ENCODE measurements at places on chromosomes 7 and 10. TPM values are rescaled to one million over a fixed set of nuclear protein-coding genes. Genes with fewer than 3 reads are reported as not detected.
A peak's percentile ranks its signal among the peaks of the same experiment; 100 is the strongest.

Gene ADAP1
- total RNA-seq = 139 TPM

- H3K36me3 ChIP-seq = no peaks in the 10 kb centered on the region
- DNase-seq = no peak
- H3K4me3 ChIP-seq = no peak overlapping the region
- peak overlapping the region; percentile 85 for H3K27ac ChIP-seq
- peaks cover 10% of the 10 kb centered on the region for H3K4me1 ChIP-seq
- H3K27me3 ChIP-seq = no peaks in the 10 kb centered on the region
These were observed 1.8 kb downstream of the IMPDH1 start for GRCh38 chr7:128407751-128408708.

DNA sequence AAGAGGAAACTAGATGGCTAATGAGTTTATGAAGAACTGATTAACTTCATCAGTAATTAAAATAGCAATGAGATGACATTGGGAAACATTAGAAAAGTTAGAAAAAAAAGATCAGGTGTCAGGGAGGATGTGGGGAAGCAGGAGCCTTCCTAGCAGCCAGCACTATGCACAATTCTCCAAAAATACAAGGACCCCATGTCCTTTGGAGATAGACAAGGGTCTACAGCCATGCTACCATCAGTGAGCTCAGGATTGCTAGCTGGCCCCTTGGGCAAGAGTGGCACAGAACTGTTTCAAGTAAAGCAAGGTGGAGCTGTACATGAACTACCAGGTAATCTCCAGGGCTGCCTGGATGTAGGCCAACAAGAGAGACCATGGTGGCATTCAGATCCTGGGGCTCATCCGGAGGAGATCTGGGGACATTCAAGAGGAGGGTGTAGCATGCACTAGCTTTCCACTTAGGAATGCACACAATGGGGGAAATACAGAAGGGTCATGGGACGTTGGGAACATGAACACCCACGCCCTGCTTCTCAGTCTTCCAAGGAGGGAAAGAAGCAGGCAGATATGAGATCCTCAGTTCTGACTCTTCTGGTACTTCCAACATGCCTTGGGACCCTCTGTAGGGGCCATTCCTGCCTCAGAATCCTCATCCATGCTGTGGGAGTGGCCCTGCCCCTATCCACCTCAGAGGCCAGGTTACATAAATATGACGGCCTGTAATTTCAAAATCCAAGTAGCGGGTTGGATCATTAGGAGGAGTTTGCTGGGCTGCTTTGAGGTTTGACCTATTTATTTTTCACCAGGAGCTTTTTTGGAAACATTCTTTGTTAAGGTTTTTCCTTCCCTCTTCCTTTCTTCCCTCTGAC, 82.2 kb upstream of the HABP2 start:
- H3K4me1 ChIP-seq = no peaks in the 10 kb centered on the region
- H3K36me3 ChIP-seq = no peaks in the 10 kb centered on the region
- H3K4me3 ChIP-seq = no peak overlapping the region
- H3K27me3 ChIP-seq = no peaks in the 10 kb centered on the region

Gene NODAL
- total RNA-seq = not detected

DNA sequence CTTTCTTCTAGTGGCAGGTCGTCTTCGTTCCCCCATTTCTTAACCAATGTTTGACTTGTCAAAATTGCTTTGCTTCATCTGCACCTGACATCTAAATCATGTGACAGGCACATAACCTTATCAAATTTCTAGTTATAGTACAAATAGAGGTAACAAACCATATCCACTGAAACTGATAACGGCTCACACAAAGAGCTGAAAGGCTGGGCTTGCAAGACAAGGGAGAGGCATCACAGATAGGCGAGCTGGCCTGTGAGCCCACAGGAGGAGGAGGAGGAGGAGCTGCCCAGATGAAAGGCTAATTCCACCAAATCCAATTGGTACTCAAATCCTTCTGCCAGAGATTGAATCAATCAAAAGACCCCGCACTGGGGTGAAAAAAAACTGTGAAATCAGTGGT, 80.2 kb upstream of the NEBL start:
- H3K4me3 ChIP-seq = no peak overlapping the region
- no peaks in the 10 kb centered on the region for H3K27me3 ChIP-seq
- H3K4me1 ChIP-seq = no peaks in the 10 kb centered on the region

DNA sequence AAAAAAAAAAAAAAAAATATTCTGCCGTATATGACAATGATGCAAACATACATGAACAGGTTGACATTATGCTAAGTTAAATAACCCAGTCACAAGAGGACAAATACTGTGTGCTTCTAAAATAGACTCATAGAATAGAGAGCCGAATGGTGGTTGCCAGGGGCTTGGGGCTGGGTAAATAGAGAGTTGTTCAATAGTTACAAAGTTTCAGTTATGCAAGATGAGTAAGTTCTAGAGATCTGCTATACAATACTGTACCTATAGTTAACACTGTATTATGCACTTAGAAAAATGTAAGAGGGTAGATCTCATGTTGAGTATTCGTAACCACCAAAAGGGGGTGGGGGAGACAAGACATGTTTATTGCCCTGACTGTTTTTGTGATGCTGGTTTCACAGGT, 77.1 kb upstream of the GNAI1 start:
- no peaks in the 10 kb centered on the region for H3K27me3 ChIP-seq
- H3K4me1 ChIP-seq = no peaks in the 10 kb centered on the region
- no peak overlapping the region for H3K27ac ChIP-seq
- DNase-seq = no peak

- no peak overlapping the region for H3K4me3 ChIP-seq
- H3K36me3 ChIP-seq = no peaks in the 10 kb centered on the region
- H3K27ac ChIP-seq = no peak overlapping the region
These were observed 91.9 kb upstream of the MKI67 start for GRCh38 chr10:128218161-128218560.

- peak overlapping the region; percentile 63 for H3K4me3 ChIP-seq
- no peaks in the 10 kb centered on the region for H3K27me3 ChIP-seq
- H3K4me1 ChIP-seq = no peaks in the 10 kb centered on the region
- no peak for DNase-seq
- H3K27ac ChIP-seq = no peak overlapping the region
These were observed 1.6 kb downstream of the BICC1 start for GRCh38 chr10:58514111-58514770.

DNA sequence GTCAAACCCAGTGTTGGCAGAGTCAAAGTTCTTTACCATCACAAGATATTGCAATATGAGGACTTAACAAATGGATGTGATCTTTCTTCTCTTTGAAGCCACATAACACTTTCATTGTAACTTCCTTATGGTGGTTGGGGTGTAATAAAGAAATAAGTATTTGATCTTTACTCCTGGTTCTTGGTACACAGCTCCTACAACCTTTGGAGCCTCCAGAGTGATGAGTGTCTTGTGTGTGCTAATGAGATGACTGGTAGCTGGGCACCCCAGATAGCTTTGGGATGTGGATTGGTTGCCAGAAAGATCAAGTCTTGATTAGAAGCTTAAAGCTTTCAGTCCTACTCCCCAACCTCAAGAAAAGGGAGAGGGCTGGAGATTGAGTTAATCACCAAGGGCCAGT, 31.1 kb upstream of the YAE1 start:
- H3K27me3 ChIP-seq = no peaks in the 10 kb centered on the region
- H3K4me3 ChIP-seq = no peak overlapping the region
- H3K36me3 ChIP-seq = no peaks in the 10 kb centered on the region

DNA sequence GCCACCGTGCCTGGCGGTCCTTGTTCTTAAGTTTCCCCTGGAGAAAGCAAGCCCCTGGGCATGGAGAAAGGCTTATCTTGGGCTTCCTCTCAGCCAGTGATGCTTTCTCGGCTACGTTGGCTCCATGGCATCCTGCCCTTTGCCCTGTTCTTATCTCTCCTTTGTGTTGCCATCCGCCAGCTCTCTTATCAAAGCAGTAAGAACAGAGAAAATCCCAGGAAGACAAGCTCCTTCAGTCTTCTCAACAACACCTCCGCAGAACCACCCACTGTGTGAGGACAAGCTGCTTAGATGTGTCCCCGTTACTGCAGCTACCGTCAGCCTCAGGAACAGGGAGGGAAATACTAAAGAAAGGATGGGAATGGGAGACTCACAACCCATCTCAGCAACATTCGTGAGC, 3.3 kb downstream of the PLEKHS1 start:
- peaks cover 39% of the 10 kb centered on the region for H3K4me1 ChIP-seq
- no peak overlapping the region for H3K4me3 ChIP-seq

- no peaks in the 10 kb centered on the region for H3K36me3 ChIP-seq
- peak; percentile 66 for DNase-seq
- H3K4me3 ChIP-seq = no peak overlapping the region
- no peak overlapping the region for H3K27ac ChIP-seq
- no peaks in the 10 kb centered on the region for H3K27me3 ChIP-seq
- no peaks in the 10 kb centered on the region for H3K4me1 ChIP-seq
These were observed 40.0 kb upstream of the SORBS1 start for GRCh38 chr10:95601116-95601719.

Gene CCDC126
- total RNA-seq = 21.4 TPM

Gene NEUROG3
- not detected for total RNA-seq

DNA sequence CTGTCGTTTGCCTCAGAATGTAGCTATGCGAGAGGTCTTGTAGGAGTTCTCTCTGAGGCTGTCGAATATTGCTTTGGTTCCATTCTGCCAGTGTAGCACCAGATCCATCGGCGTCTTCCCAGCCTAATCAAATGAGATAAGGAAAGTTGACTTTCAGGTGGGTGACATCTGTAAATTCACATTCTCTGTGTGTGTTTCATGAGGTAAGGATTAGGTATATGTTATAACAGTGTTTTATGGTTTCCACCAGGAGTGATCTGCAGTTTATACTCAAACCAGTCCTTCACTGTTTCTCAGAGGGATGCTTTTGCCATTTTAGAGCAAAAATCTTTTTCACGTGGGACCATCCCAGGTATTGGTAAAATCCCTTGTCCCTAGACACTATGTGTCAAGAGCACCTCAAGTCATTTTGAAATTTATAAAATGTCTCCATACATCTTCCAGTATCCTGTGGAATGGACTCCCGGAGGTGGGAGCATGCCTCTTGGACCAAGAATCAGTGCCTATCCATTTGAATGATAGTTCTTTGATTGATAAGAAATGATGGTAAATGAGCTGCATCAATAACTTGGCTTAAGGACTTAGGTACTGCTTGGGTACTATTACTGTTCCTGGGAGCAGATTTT, 7.9 kb downstream of the ANKRD1 start:
- no peaks in the 10 kb centered on the region for H3K36me3 ChIP-seq
- H3K4me3 ChIP-seq = no peak overlapping the region
- no peaks in the 10 kb centered on the region for H3K4me1 ChIP-seq
- no peaks in the 10 kb centered on the region for H3K27me3 ChIP-seq

Gene TFEC
- total RNA-seq = 99.9 TPM

Gene ABCB1
- 270 TPM for total RNA-seq

Gene GSTO2
- total RNA-seq = 15.5 TPM

GRCh38 chr10:76242956-76243355, 811.5 kb downstream of the LRMDA start:
- no peaks in the 10 kb centered on the region for H3K4me1 ChIP-seq
- no peak for DNase-seq
- H3K4me3 ChIP-seq = no peak overlapping the region
- H3K27me3 ChIP-seq = no peaks in the 10 kb centered on the region
- no peaks in the 10 kb centered on the region for H3K36me3 ChIP-seq

- H3K27ac ChIP-seq = no peak overlapping the region
- H3K27me3 ChIP-seq = no peaks in the 10 kb centered on the region
These were observed 626.4 kb downstream of the TNS3 start for GRCh38 chr7:46955531-46955930.

DNA sequence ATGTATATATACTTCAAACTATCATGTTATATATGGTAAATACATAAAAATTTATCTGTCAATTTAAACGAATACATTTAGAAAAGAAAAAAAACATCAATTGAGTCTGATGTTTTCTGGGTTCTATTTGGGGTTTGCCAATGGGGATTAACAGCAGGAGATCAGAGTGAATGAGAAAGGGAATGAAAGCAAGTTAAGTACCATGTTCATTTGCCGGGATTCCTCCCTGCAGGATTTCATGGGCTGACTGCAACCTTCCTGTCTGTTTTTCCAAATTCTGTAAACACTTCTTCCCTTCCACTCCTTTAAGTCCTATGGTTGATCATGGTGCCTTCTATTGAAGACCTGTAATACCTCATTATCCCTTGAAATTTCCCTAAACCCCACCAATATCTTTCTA, 33.9 kb upstream of the SEMA3A start:
- no peak for DNase-seq
- H3K36me3 ChIP-seq = no peaks in the 10 kb centered on the region
- no peak overlapping the region for H3K27ac ChIP-seq
- no peaks in the 10 kb centered on the region for H3K4me1 ChIP-seq
- no peak overlapping the region for H3K4me3 ChIP-seq

- H3K4me3 ChIP-seq = no peak overlapping the region
- H3K36me3 ChIP-seq = no peaks in the 10 kb centered on the region
- no peak overlapping the region for H3K27ac ChIP-seq
- H3K4me1 ChIP-seq = no peaks in the 10 kb centered on the region
- H3K27me3 ChIP-seq = no peaks in the 10 kb centered on the region
These were observed 105.4 kb upstream of the ADO start for GRCh38 chr10:62699148-62699547.

DNA sequence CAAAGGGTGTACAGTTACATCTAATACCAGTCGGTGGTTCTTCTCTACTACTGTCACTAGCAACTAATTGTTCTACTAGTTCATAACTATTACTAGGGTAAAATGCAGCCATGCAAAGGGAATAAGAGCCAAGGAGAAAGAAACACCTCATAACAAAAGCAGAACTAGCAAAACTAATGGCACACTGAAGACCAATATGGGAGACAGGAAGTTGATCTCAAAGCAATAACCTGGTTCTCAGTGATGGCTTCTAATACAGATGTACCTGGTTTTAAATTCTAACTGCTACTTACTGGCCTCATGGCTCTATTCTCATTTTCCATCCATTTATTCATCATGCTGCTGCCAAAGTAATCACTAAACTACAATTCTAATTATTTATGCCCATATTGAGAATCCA, 170.3 kb downstream of the SEMA3E start:
- H3K4me3 ChIP-seq = no peak overlapping the region
- no peaks in the 10 kb centered on the region for H3K4me1 ChIP-seq
- no peaks in the 10 kb centered on the region for H3K36me3 ChIP-seq
- DNase-seq = no peak

GRCh38 chr7:104656467-104656866, 328.1 kb downstream of the LHFPL3 start:
- no peak overlapping the region for H3K27ac ChIP-seq
- H3K4me3 ChIP-seq = no peak overlapping the region
- no peaks in the 10 kb centered on the region for H3K27me3 ChIP-seq
- no peaks in the 10 kb centered on the region for H3K4me1 ChIP-seq
- no peaks in the 10 kb centered on the region for H3K36me3 ChIP-seq

DNA sequence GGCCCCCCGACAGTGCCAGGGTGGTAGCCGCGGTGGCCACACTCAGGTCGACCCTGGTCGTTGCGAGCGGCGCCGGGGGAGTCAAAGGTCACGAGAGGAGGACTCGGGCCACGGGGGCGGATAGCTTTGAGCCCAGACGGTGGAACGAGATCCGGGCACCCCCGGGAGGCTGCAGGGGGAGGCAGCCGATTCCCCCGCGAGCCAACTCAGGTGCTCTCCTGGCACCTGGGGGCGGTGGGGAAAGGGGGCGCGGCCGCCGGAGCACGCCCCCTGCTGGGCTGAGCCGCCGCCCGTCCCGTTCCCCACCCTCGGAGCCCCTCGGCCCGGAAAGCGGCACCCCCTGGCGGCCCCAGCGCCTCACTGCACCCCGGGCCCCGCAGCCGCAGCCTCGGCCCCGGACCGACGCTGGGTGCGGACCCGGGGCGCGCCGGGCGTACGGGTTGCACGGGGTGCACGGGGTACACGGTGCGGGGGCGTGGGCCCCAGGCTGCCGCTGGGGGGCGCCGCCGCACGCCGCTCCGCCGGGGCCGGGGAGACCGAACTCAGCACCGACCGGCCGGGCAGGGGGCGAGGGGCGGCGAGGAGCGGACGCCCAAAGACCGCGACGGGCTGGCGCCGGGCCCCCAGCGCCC, 521 bp upstream of the NYAP1 start:
- H3K27ac ChIP-seq = peak overlapping the region; percentile 66
- H3K4me1 ChIP-seq = peaks cover 6% of the 10 kb centered on the region
- no peaks in the 10 kb centered on the region for H3K27me3 ChIP-seq
- DNase-seq = peak; percentile 82
- H3K36me3 ChIP-seq = no peaks in the 10 kb centered on the region
- H3K4me3 ChIP-seq = peak overlapping the region; percentile 42
